T1000 (cell line): ENCODE measurements at places on chromosomes 5 and 9.

DNA sequence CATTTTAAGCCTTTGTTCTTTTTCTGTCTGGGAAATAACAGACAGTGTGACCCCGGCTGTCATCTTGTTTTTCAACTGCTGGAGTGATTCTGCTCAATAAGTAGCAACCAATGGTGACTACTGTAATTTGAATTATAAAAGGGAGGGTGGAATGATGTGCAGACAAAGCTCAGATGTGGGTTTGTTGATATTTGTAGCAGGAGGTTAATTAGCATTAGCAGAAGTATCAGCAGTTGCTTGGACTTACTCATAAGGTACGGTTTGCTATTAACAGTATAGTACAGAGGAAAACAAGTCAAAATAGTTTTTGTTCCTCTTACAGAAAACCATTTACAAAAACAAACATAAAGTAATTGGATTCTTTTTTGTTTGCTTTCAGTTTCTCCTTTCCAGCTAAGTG lies 140.4 kb downstream of the TUSC1 start:
- no peak for DNase-seq

GRCh38 chr9:134839455-134840125 lies 41.0 kb upstream of the FCN2 start:
- DNase-seq, result no peak

DNA sequence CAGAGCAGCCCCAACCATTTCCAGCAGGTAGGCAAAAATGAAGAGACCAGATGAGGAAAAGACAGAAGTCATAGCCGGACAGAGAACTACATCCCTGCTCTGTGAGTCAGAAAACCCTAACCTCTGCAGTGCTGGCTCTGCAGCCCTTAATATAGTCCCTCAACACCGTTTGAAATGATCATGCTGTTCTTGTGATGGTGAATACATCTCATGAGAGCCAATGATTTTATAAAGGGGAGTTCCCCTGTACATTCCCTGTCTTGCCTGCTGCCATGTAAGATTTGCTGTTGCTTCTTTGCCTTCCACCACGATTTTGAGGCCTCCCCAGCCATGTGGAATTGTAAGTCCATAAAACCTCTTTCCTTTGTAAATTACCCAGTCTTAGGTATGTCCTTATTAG lies 216.8 kb upstream of the RFX3 start:
- no peak for DNase-seq

DNA sequence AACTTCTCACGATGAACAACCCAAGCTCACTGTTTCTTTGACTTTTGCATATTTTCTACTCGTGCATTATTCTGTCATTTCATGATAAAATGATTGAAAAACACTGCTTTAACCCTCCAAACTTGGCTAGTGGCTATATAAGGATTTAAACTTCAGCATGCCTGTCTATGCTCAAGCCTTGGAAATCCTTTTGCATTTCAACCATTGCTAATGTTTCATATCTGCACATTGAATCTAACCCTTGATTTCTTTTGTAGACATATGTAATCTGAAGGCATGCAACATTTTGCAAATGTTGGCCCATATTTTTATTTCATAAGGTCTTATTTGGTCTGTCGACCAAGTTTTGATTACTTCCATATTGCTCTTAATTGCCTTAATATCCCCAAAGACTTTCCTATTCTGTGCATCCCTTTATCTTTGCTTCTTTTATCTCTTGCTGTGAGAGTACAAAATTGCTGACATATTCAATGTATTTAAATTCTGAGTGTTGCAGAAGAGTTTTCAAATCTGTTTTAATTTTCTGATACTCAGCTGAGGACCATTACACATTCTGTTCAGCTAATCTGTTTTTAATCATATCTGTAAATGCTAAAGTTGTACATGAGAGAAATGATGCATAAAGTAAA lies 403.7 kb upstream of the ZNF608 start:
- no peak for DNase-seq

GRCh38 chr5:90402521-90403255 lies 6.9 kb downstream of the CETN3 start:
- no peak for DNase-seq

DNA sequence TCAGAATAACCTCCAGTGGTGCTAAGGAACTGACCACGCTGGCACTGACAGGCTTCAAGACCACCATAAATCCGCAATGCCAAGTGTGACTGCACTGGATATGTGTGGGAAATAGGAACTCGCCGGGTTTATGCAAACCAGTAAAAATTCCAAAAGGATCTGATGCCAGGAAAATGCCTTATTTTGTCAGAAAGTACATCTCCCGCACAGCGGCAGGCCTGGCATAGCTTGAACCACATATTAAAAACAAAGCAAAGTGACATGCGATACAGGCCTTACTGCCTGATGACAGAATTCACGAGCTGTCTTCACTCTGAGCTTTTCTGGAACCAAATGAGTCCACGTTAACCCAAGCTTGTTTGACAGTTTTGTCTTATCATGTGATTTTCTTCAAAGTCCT lies 139.6 kb downstream of the GLIS3 start:
- no peak for DNase-seq

- no peak for DNase-seq
These were observed 64.4 kb downstream of the MAP1B start for GRCh38 chr5:72171667-72172066.

DNA sequence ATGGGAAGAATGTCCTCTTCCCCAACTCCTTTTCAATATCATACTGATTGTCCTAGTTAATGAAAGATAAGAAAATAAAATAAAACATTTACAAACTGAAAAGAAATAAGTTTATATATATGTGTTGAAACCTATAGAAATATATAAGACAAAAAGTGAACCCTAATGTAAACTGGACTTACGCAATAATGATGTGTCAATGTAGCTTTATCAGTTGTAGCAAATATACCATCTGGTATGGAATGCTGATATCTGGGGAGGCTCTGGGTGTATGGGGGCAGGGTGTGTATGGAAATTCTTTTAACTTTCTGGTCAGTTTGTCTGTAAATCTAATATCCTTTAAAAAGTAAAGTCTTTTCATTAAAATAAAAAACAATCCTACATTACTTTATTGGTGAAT lies 603.9 kb downstream of the DMRTA1 start:
- DNase-seq, result no peak

DNA sequence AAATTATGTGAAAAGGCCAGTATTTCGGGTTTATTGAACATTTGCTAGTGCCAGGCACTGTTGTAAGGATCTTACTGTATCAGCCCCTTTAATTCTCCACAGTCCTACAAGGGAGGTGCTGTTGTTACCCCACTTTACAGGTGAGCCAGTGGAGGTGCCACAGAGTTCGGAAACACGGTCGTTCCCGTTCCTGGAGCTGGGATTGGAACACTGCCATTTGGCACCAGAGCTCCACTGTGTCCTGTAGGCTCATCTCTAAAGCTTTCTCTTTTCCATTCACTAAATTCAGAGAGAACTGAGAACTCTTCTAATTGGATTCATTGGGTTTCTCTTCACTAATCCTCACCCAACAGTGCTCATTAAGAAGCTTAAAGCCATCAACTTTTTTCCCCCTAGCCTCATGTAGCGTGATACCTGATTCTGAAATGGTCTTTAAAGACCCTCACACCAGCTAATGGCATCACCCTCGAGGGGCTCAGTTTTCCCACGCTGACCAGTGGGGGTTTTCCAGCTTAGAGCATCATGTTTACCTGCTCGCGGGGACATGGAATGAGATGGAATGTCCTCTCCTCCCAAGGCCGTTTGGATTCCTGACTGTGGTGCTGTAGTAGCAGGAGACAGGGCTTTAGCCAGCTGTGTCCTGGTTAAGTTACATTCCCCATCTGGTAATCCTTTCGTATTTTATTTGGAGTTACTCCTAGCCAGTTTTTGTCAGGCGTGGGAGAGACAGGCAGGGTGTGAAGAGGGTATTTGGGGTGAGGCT lies 5.8 kb downstream of the ERGIC1 start:
- DNase-seq, result no peak

GRCh38 chr5:20230010-20230409 lies 242.0 kb upstream of the CDH18 start:
- DNase-seq, result no peak

DNA sequence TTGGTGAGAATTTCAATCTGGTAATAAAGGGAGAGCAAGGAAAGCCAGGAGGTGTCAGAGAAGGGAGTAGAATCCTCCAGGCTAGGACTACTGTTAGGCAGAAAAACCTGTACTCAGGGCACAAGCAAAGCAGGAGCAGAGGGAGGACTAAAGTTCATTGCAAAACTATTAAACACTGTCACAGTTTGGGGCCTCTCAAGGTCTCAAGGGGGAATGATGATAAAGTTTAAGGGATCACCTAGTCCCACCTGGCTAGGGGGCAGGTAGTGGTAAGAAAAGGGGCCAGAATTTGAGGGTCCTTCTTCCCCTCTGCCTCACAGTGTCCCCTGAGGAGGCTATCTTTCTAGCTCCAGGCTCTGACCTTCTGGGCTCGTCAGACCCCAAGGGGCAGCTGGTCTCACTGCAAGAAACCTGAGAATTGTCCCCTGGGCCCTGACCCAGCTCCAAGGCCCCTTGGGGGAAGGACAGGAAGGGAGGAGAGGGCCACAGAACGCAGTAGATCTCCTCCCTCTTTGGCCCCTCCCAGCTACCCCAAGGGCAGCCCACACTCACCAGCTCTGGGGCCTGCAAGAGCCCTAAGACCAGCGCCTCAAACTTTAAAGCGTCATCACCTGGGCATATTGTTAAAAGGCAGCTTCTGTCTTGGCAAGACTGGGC lies 974 bp downstream of the CCDC69 start:
- no peak for DNase-seq

DNA sequence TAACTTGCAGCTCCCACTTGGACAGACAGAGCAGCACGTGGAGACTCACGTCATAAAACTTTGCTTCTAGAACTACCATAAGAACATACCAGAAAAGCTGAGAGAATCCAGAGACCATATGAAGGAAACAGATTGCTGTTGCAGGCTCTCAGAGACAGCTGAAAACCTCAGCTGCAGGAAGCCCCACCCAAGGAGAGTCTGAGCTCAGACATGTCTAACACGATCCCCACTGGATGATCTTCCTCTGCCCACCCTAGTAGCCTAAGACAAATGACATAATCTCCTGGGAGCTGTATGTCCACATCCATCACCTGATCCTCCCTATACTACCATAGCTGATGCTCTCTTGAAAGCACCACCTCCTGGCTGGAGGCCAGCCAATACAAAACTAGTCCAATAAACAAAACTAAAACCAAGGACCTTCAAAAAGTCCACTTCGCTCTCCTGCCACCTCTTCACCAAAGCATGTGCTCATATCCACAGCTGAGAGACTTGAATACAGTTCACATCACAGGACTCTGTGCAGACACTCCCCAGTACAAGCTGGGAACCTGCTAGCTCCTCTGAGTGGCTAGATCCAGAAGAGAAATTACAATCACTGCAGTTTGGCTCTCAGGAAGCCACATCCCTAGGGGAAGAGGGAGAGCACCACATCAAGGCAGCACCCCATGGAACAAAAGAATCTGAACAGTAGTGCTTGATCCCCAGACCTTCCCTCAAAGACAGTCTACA lies 257.4 kb downstream of the TRIM36 start:
- DNase-seq, result no peak

DNA sequence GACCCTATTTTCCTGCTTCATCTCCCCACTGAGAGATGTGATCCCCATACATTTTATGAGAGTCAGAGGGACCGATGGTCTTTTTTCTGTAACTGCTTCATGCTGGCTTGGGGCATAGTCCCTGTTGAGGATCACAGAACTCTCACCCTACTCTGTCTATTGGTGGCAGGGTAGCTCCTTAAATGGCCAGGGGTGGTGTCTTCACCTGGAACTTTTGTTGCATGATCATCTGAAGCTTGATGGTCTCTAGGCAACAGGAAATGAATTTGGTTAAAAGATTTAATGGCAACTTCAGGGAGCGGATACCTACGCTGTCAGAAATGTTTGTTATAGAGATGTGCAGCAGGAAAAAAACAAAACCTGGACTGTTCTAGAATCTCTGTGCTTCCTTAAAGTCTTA lies 87.0 kb upstream of the GLIS3 start:
- no peak for DNase-seq

- DNase-seq, result no peak
These were observed 695.1 kb downstream of the TAF11L14 start for GRCh38 chr5:18329328-18329727.

- DNase-seq, result no peak
These were observed 491.9 kb upstream of the TUSC1 start for GRCh38 chr9:26170190-26170589.

DNA sequence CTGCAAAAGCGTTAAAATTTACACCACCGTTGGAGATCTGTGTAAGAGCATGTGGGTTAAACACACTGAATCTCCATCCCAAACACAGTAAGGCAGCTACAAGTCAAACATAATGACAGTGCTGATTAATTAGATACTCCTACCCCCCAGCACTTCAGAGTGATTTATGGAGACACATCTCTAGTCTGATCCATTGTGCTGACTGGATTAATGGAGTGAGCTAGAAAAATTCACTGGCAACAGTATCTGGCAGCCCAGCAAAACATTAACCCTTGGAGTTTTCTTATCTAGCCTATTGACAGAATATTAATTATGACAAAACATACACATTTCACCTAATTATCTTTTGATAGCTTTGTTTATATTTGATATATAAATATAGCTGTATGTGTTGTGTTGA lies 188.6 kb upstream of the ISL1 start:
- no peak for DNase-seq

GRCh38 chr9:33469891-33470290 lies 3.8 kb downstream of the NOL6 start:
- no peak for DNase-seq

GRCh38 chr9:11312966-11313365 lies 700.2 kb upstream of the PTPRD start:
- DNase-seq, result no peak

DNA sequence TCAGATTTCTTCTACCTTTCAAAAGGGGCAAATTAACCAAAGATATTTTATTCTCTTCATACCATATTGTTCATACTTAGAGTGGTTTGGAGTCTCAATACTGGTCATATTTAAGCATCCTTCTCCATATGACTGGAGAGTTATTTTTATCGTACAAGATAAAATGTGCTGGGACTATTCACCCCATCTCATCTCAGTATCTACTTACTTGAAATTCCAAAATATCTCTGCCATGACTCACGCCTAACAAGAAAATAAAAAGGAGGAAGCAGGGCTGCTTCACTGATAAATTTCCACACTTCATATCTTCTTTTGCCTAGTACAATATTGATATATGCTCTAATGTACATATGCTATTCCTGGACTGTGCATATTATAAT lies 277.9 kb upstream of the CDH9 start:
- no peak for DNase-seq

GRCh38 chr9:134895908-134896833 lies 15.6 kb downstream of the FCN2 start:
- DNase-seq, result peak; percentile 32

DNA sequence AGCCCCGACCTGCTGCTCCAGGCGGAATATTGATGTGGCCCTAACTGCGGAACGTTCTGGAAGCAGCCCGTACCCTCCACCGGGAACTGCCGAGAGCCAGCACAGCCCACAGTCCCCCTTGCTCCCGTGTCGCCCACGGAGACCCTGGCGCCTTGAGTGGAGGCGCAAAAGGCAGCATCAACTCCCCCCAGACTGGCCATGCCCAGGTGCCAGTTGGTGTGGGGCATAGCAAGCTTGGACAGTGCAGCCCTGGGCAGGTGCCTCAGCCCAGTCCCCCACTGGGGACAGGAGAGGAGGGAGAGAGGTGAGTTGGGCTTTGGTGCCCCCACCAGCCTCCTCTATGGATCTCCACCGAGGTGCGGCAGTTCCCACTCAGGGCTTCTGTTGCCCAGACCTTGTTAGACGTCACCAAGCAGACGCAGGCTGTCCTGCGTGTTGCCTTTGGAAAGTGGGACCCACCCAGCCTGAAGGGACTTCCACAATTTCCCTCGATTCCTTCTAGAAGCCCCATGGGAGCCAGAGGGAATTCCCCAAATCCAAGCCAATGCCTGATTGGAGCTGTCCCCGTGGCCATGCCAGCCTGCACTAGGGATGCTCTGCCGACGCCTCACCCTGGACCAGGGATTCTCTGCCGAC lies 19.8 kb upstream of the NRARP start:
- no peak for DNase-seq

- no peak for DNase-seq
These were observed 2.7 kb upstream of the PCBD2 start for GRCh38 chr5:134902071-134902801.
